ENCODE measurements at places on chromosomes 6 and 20. TPM values are rescaled to one million over a fixed set of nuclear protein-coding genes. Genes with fewer than 3 reads are reported as not detected.

GRCh38 chr20:39812116-39812515 lies 850.0 kb downstream of the DHX35 start:
- no peak for DNase-seq

DNA sequence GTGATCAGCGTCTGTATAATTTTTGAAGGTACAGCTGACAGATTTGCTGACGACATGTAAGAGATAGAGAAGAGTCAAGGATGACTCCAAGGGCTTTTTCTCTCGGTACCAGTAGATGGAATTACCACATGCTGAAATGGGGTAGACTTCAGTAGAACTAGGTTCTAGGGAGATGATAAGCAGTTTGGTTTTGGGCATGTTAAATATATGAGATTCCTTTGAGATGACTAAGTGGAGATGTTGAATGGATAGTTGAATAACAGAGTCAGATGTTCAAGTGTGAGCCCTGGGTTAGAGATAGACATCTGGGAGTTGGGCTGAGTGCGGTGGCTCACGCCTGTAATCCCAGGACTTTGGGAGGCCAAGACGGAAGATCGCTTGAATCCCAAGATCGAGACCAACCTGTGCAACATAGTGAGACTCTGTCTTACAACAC lies 50.0 kb downstream of the PHF20 start:
- DNase-seq, result no peak

DNA sequence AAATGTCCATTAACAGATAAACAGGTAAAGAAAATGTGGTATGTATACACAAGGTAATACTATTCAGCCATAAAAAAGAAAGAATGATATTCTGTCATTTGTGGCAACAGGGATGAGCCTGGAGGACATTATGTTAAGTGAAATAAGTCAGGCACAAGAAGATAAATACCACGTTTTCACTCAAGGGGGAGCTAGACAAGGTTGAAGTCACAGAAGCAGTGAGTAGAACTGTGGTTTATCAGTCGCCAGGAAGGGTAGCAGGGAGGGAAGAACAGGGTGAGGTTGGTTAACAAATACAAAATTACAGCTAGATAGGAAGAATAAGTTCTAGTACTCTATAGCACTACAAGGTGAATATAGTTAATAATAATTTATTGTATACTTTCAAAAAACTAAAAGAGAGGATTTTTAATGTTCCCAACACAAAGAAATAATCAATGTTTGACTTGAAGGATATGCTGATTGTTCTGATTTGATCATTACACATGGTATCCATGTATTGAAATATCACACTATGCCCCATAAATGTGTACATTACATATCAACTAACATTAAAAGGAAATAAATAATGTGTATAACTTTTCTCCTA lies 21.1 kb downstream of the RTN4IP1 start:
- DNase-seq, result peak; percentile 46

DNA sequence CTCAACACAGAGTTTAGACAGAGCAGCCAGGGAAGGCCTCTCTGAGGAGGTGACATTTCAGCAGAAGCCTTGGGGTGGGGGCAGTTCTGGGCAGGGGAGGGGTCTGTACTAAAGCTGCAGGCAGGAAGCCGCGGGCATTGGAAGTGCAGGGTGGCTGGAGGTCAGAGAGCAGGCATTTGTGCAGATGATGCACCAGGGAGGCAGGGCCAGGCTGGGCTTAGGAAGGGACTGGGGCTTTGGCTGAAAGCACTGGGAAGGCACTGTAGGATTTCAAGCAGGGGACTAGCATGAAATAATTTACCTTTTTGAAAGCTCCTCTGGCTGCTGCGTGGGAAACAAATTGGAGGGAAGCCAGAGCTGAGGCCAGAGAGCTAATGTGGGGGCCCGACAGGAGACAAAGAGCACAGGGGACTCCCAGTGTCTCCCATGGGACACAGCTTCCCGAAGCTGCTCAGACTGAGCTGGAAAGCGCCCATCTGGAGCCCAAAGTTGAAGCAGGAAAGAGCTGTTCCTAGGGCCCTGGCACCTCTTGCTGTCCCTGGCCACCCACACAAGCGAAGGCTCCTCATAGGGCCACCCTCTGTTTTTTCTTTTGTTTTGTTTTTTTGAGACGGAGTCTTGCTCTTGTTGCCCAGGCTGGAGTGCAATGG lies 19.3 kb downstream of the ADA start:
- no peak for DNase-seq

DNA sequence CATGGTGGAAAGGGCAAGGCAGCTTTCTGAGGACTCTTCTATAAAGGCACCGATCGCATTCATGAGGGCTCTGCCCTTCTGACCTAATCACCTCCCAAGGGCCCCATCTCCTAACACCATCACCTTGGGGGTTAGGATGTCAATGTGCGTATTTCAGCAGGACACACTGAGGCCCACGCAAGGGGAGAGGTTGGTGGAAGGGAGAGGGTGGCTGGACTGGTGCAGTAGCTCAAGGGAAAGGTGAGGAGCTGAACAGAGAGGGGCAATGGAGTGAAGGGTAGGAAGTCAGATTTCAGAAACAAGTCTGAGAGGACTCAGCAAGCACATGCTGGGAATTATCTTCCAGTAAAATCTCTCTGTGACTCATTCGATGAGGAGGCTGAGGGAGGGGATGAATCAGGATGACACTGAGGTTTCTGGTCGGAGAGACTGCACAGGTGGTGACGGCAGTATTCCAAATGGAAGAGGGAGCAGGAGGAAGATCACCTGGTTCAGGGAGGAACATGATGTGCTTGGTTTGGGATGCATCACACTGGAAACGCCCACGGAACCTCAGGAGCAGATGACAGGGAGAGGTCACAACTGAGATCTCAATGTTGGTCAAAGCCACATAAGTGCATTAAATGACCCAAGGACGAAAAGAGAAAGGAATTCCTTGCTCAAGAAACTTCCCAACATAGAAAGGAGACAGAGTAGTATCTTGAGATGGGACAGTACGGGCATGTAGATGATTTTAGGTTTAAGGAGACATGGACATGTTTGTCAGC lies 67.1 kb downstream of the TFAP2A start:
- no peak for DNase-seq

- no peak for DNase-seq
These were observed 210.6 kb upstream of the CDH4 start for GRCh38 chr20:61041481-61041880.

GRCh38 chr6:15496345-15497131 lies 166.3 kb downstream of the DTNBP1 start:
- DNase-seq, result no peak

DNA sequence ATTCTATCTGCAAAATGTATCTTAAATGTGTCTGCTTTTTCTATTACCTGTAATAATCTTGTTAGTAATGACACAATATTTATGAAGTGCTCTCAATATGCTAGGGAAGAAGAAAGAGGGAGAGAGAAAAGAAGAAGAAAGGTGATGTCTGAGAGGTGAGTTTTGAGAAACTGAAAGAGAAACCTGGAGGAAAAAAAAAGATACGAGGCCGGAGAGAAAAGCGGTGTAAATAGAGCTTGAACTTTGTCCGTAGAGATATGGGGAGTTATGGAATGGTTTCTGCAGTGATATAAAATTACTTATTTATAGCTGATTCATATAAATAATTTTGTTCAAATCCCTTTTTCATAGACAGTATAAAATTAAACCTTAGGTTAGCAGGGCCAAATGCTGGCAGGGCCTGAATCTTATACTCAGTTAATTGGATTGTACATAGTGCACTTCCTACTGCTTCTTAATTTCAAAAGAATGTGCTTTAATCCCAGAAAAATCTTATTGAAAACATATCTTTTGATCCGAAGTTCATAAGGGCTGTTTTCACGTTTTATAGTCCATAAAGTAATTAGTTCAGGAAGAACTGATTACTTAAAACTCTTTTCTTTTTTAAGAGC lies 43.0 kb downstream of the MYB start:
- no peak for DNase-seq

GRCh38 chr6:30951907-30952469 lies 11.2 kb downstream of the MUCL3 start:
- no peak for DNase-seq

DNA sequence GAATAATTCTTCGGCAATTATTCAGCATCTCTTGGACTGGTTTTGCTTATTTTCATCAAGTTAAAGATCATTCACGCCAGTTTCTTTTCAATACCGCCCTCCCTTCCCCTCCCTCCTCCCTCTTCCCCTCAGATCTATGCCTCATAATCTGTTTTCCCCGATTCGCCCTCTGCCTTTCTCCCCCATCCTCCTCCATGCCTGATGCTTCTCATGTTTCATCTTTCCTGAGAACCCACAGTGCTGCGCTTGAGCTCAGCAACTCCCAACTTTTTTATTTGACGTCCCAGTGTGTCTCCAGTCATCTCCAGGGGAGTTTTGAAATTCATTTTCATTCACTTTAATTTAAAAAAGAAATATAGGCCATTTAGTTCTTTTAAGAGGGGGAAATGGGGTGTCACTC lies 142.7 kb downstream of the PTPRT start:
- no peak for DNase-seq

GRCh38 chr6:24959319-24959718 lies 23.6 kb upstream of the RIPOR2 start:
- DNase-seq, result no peak

GRCh38 chr6:33915134-33915533 lies 111.3 kb upstream of the MLN start:
- DNase-seq, result no peak

DNA sequence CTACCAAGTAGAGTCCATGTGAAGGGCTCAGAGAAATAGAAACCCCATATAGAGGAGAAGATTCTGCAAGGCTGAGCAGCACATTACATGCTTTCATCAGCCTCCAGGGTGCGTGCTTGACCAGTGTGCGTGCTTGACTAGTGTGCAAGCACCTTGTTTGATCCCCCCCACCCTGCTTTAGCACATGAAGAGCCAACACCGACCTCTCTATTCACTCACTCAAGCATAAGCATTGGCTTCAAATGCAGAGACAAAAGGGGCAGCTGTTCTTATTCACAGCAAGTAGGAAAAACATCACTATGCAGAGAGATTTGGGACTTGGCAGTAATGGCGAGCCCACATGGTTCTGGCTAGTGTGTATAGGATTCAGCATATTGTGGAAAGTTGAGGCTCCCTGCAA lies 278.7 kb upstream of the RNF217 start:
- DNase-seq, result no peak

- DNase-seq, result no peak
These were observed 59.5 kb upstream of the EXOC2 start for GRCh38 chr6:752438-752837.

DNA sequence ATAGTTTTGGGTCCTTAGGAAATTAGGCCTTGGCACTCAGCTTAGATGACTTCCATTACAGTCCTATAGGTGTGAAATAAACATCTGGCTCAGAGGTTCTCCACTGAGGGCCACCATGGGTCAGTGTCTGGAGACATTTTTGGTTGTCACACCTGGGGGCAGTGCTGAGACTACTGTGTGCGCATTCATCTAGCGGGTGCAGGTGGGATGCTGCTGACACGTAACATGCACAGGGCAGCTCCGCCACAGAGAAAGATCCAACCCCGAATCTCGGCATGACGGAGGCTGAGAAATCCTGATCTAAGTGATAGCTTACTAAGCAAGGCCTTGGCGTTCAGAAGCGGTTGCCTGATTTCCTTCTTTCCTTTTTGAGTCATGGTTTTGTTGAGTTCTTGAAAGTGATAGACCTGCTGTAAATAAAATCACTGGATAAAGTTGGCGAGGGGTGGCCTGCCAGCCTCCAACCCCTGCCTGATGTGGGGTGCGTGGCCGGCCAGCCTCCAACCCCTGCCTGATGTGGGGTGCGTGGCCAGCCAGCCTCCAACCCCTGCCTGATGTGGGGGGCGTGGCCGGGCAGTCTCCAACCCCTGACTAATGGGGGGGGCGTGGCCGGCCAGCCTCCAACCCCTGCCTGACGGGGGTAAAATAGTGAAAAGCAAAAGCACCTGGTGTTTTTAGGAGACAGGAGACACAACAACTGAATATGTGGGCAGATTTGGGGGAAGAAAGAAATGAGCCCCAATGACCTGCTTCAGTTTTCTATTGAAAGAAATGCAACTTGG lies 158.1 kb downstream of the CDH26 start:
- DNase-seq, result no peak

- no peak for DNase-seq
These were observed 136.7 kb downstream of the MMUT start for GRCh38 chr6:49326347-49326746.

GRCh38 chr6:1884313-1884712 lies 274.6 kb downstream of the FOXC1 start:
- DNase-seq, result no peak

GRCh38 chr20:16395366-16395765 lies 177.9 kb downstream of the KIF16B start:
- no peak for DNase-seq

- DNase-seq, result peak; percentile 31
These were observed at the start of gene DDX43 for GRCh38 chr6:73394577-73395354. Gene DDX43 (plus strand): TSS chr6:73394828. CDS start chr6:73394906, 78 bp downstream.

DNA sequence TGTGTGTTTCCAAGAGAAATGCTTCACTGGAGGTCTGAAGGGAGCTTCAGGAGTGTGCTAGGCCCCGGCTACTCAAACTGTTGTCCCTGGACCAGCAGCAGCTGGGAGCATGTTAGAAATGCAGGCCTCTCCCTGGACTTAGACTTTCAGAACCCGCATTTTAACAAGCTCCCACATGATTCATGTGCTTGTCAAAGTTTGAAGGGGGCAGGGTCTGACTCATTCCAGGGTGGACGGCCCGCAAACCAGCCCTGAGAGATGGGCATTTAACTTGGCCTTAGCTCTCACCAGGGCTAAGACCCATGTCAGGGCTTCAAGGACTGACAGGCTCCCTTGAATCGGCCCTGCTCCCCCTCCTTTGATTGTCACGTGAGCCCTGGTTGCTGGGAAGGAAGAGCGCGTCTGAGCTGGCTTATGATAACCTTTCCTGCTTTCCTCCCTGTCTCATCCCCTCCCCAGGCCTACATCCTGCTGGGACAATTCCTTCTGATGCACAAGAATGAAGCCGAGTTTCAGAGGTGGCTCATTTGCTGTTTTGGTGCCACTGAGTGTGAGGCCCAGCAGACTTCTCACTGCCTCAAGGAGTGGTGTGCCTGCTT lies 35.5 kb downstream of the BANF2 start:
- no peak for DNase-seq

GRCh38 chr20:61357119-61357518 lies 105.1 kb downstream of the CDH4 start:
- DNase-seq, result no peak

GRCh38 chr20:42603655-42604054 lies 586.1 kb downstream of the PTPRT start:
- no peak for DNase-seq

- DNase-seq, result peak; percentile 64
These were observed 40.6 kb downstream of the SH3BGRL2 start for GRCh38 chr6:79671600-79672266.

DNA sequence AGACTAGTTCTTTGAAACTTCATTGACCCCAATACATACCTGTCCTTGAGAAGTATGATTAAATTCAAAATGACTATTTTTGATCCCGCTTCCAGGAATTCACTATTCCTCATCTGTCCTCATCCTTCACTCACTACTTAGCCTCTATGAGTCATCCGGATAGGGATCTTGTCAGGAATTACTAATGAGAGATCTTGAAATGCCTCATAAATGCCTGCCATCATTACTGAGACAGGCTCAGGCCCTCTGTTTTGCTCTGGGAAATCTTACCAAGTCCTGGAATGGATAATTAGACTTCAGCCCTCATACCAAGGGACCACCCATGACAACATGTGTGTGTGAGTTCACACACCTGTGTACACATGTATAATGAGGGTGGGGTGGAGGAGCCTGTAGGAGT lies 2.8 kb upstream of the CYP24A1 start:
- DNase-seq, result no peak

CCN6 gene
- not detected for total RNA-seq

IMPG1 gene
- not detected for total RNA-seq

KCNS1 gene
- total RNA-seq, result 0.12 TPM

HLA-DRB5 gene
- 0.68 TPM for total RNA-seq

PTCRA gene
- total RNA-seq, result not detected

AKAP12 gene
- total RNA-seq, result 1.1 TPM
